ENCODE measurements at places on chromosomes 6 and 20. TPM values are rescaled to one million over a fixed set of nuclear protein-coding genes. Genes with fewer than 3 reads are reported as not detected.

ADGRF1 gene
- 13.5 TPM for total RNA-seq

DNA sequence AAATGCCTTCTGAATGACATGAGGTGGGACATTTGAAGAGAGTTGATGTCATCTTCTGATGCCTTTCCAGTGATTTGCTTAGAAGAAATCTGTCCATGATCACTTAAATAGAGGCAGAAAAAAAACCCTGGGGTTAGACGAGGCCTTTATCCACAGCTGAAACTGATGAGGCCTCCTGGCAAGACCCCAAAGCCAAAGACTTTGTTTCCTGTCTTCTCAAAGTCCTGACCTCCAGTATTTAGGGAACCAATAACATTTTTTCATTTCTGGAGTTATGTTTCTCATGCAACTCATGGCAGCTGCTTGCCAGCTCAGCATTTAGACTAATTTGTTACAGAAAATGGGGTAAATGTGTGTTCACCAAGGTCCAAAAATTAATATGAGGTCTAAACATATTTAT, 248.0 kb upstream of the PRDM1 start:
- DNase-seq: no peak

- DNase-seq: no peak
Measured at GRCh38 chr20:57031867-57032355, 234.5 kb downstream of the BMP7 start.

- DNase-seq: no peak
Measured at GRCh38 chr6:67606906-67607828, 1027.9 kb upstream of the ADGRB3 start.

GRCh38 chr6:71768356-71768755, 118.0 kb upstream of the RIMS1 start:
- DNase-seq: no peak

- no peak for DNase-seq
Measured at GRCh38 chr6:33583591-33584155, 3.6 kb upstream of the BAK1 start.

GRCh38 chr6:39914239-39914638, 20.0 kb downstream of the MOCS1 start:
- DNase-seq: no peak
